Naive B cell (primary cell): ENCODE measurements at places on chromosomes 16 and 17.

DNA sequence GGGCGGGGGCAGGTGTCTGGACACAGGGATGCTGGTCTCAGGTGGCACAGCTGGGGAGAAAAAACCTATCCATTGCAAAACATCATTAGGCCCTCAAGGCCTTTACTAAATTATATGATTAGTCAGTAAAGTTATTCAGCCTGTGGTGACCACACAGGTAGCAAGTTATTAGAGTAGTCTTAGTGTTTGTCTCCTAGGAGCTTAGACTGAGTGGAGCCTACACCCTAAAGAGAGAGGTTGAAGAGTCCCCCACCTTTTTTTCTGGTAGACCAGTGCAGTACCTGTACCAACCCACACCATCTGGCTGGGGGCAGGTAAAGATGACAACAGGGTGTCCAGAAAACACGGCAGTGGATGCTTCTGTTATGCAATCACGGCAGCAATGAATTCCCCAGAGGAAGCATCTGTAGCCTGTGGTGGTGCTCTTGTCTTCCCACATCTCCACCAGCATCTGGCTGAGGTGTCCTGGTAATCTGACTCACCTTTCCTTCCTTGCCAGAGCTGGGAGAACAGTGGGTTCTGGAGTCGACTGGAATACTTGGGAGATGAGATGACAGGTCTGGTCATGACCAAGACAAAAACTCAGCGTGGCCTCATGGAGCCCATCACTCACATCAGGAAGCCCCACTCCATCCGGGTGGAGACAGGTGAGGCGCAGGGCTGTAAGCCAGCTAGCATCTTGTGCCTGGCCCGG, 11.0 kb downstream of the MYCBPAP start:
- DNase-seq: no peak

DNA sequence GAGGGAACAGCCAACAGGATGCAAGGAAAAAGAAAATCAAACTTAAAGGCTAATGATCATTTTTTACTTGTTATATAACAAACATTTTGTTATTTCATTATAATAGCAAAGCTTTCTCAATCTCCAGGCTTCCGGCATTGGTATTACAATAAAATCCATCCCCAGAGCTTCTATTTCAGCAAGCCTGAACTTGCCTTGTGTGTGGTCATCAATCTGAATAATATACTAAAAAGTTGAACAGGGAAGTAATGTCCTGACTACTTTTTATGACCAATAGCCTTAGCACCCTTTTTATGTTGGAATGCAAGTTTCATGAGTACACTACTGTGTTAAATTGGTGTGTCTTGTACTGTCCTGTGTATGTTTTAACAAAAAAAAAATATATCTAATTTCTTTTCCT, 27.1 kb upstream of the VWA3A start:
- DNase-seq: no peak

DNA sequence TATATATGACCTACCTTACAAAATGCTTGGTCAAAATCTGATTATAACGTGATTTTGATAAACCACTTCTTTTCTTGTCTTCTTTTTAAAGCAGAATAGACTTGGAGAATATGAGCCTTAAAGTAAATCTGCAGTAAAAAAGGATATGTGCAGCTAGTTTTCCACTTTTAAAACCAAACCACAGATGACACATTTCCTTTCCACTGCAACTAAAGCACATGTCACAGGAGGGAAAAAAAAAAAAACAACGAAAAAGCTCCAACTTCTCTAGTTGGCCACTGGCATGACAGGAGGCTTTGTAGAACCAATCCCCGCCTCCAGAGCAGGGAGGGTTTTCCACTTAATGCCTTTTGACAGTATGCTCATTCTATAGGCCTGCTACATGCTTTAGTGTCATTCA, at the start of gene EVI2A:
Gene EVI2A (minus strand): TSS at position 142 of the 400 bp plus-strand sequence. CDS start 2,609 bp downstream, outside the sequence.
- DNase-seq: peak; percentile 63

DNA sequence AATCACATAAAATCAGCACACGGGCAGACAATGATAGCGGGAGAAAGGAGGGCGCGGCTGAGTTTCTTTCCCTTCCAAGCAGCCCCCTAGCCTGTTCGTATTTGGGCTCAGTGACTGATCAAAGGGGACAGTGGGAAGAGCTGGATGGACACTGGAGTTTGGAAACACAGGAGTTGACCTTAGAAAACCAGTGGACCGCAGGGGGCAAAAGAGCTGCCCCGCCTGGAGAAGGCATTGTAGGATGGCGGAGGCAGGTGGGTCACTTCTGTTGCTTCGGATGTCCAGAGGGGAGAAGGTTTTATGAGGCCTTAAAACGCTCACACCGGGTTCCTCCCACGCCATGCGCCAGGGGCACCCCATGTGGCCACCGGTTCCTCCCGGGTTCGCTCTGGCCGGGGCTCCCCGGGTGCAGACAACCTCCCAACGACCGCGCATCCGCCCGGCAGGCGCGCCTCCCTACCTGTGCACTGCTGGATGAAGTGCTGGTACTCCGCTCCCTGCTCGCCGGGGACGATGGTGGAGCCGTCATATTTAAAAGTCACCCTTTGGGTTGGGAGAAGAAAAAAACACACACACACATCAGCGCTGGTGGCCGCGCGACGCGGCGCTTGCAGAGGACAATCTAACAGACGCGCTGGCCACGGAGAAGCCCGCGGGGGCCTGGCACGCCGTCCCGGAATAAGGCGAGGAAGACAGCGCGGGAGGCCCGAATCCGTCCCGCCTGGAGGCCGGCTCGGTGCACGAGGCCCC, 662 bp downstream of the COTL1 start:
- peak; percentile 41 for DNase-seq

- DNase-seq: no peak
These were observed 9.8 kb downstream of the RASL10B start for GRCh38 chr17:35740997-35741931.

GRCh38 chr17:43587647-43588046, 41.5 kb upstream of the ETV4 start:
- DNase-seq: no peak

DNA sequence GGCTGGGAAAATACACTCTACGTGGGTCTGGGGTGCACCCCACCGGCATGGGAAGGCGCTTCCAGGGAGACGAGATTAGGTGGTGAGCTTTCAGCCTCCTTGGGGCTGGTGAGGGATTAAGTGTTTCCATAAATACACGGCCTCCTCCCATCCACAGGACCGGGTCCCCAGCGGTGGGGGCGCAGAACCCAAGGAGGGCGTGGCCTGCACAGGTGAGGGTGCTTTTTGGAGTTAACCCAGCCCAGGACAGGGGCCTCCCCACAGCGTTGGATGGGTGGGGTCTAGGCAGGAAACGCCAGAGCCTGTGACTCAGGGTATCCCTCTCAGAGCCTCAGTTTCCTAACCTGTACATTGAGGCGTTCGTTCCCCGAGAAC, 1.1 kb downstream of the C16orf74 start:
- DNase-seq: no peak

DNA sequence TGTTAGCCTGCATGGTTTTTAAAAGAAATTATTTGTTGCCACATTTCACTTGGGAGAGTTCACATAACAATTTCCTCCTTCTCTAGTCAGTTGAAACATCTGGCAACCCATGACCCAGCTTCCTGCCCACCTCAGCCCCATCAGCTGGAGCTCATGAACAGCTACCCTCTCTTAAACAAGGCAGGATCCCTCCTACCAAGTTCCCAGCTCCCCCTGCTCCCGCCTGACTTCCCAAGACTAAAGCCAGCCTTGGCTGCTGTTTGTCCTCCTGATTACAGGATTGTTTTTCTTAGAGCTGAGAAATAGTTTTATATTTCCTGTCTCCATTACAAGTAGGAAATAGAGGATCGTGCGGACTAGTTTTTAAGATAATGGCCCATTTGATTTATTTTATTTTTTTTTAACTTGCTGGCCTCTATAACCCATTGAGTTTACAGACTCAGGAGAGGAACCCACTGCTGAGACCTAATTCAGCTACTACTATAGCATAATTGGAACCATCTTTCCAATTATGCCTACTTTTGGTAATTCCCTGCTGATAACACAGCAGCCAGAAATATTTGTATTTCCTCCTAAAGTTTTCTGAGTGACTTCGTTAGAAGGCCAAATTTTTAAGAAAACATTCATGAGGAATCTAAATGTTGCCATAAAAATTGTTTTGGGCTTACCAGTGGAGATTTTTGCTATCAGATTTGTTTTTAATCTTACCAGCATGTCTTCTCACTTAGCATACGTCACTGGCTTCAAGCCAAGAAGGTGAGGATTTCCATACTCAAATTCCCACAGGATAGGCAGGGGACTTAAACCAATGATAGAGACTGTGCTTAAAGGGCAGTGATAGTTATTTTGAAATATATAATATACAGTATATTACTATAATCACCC, 90.0 kb downstream of the ELAC2 start:
- no peak for DNase-seq

DNA sequence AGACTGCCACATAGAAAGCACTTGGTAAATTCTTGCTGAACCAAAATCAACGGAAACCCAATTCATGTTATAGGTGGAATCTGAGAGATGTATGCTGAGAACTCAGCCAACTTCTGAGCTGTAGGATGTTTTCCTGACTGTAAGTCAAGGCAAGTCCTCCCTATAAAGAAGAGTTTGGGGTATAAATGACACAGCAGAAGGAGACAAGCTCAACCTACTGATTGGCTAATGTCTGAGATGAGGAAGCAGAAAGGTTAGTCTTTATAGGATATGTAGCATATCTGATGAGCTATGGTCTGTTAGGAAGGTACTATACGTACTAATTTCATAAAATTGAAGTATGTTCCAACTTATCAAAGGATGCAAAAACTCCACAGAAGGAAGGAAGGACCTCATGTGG, 99.5 kb downstream of the XYLT1 start:
- no peak for DNase-seq

- DNase-seq: no peak
These were observed 32.3 kb upstream of the NUFIP2 start for GRCh38 chr17:29326023-29326813.

DNA sequence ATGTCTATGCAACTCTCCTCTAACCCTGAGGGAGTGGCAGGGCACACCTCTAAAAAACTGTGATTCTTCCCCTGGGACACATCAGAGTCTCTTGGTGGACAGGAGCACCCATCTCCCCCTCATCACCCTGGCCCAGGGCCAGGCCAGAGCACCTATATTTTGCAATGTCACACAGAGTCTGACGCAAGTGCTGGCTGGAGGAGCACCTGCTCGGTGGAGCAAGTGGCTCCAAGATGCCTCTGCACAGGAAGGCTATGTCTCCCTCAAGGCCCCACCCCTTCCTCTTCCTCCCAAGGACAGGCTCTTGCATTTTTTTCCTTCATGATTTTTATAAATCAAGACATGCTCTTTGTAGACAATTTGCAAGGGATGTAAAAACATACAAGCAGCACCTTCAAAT, 13.3 kb downstream of the SNN start:
- DNase-seq: peak; percentile 70

DNA sequence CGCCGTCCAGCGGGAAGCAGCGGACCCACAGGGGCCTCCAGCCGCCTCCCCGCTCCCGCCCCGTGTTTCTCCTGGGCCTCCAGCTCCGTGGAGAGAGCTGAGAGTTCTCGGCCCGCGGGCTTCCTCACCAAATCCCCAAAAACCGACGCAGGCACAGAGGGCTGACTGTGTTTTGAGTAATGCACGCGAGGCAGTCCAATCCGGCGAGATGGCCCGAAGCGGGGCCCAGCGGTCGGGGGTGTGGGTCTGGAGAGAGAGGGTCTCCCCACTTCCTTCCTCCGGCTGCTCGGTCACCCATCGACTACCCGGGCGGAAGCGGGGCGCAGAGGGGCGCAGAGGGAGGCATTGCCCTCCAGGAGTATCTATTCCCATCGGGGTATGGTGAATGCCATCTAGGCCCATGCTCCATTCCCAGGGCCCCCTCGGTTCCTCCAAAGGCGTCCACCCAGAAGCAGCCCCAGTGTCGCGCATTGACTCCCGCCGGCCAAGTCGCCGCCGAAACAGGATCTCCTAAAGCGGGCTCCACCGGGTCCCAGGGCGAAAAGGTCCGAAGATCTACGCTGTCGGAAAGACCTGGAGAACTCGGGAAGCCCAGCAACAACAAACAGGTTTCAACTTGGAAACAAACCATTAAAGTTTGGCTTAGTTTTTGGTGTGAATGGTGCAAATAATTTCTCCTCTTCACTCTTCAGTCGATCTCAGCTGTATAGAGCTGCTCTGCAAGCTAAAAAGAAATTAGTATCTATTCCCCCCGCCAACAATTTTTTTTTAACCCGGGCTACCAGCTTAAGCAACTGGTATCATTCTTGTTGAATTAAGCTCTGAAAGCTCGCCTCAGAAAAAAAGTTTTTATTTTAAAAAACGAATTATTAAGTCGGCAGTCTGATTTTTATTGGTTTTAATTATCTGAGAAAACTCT, 19.2 kb upstream of the HOXB13 start:
- DNase-seq: no peak

DNA sequence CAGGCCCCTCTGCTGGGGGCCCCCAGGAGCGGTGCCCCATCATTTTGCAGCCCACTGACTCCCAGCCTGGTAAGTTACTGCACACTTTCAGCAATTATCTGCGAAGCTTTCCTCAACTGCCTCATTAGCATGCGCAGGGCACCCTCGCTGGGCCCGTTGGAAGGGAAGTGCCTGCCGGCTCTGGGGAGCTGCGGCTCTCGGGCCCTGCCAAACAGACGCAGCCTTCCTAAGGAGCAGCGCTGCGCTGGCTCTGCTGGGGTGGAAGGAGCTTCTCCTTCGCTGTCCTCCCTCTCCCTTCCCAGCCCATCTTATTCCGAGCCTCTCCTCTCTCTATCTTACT, 71.0 kb downstream of the RBBP6 start:
- peak; percentile 12 for DNase-seq

GRCh38 chr17:72365857-72366414, 245.1 kb downstream of the SOX9 start:
- no peak for DNase-seq

GRCh38 chr17:50604513-50604912, 30.2 kb upstream of the ABCC3 start:
- no peak for DNase-seq

DNA sequence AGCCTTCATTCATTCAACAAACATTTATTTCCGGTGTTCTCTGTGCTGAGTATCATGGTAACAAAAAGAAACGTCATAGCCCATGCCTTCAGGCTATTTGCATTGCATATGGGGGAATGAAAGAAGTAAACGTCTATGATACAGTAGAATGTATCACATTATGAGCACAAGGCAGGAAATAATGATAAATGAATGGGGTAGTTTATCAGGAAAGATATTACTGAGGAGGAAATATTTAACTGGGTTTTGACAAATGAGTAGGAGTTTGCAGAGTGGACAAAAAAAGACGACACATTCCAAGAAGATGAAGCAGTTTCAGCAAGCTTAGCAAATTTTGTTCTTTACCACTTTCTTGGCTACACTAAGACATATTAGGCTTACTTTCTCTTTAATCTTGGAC, 1.3 kb upstream of the KRTAP4-7 start:
- DNase-seq: no peak

- no peak for DNase-seq
These were observed 12.4 kb downstream of the TMEM94 start for GRCh38 chr17:75468779-75469373.

GRCh38 chr17:30133197-30133596, 16.6 kb downstream of the NSRP1 start:
- no peak for DNase-seq

GRCh38 chr17:76485569-76485968, 15.7 kb downstream of the RHBDF2 start:
- DNase-seq: no peak

DNA sequence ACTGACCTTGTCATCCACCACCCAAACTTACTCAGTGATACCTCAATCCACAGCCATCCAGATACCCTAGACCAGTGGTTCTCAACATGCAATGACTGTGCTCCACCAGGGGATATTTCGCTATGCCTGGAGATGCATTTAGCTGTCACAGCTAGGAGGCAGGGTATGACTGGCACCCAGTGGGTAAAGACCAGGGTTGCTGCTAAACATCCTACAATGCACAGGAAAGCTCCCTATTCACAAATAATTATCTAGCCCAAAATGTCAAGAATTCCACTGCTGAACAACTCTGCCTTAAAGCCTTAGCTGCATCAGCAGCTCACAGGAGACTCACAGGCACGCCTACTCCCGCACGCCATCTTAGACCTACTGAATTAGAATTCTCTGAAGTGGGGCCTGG, 212.6 kb downstream of the GRIN2A start:
- DNase-seq: no peak
